A549 treated with Hydrocortisone at 1 μM for 4 hours (cell line): ENCODE measurements at places on chromosomes 7 and 10. TPM values are rescaled to one million over a fixed set of nuclear protein-coding genes. Genes with fewer than 3 reads are reported as not detected.

The KIF5B gene
- total RNA-seq = 48.2 to 87.6 TPM (median 65.8 TPM) in 5 replicates

The SPDYE2B gene
- not detected in 5 replicates for total RNA-seq

The GUSB gene
- 26.8 to 34.2 TPM (median 32.1 TPM) in 5 replicates for total RNA-seq

The C10orf67 gene
- 0.03 to 0.09 TPM (median 0.07 TPM) in 3 of 5 replicates, not detected in the others for total RNA-seq

The PNLIP gene
- total RNA-seq = 0.07 to 0.09 TPM in 2 of 5 replicates, not detected in the others

The ADRA2A gene
- 0.06 to 0.11 TPM (median 0.07 TPM) in 4 of 5 replicates, not detected in the other for total RNA-seq
